Stimulated activated CD8-positive, alpha-beta memory T cell treated with anti-CD3 and anti-CD28 coated beads, Interleukin-7, amount 100 ng/mL, for 4 hours (primary cell): ENCODE measurements at places on chromosomes 5 and 9.

DNA sequence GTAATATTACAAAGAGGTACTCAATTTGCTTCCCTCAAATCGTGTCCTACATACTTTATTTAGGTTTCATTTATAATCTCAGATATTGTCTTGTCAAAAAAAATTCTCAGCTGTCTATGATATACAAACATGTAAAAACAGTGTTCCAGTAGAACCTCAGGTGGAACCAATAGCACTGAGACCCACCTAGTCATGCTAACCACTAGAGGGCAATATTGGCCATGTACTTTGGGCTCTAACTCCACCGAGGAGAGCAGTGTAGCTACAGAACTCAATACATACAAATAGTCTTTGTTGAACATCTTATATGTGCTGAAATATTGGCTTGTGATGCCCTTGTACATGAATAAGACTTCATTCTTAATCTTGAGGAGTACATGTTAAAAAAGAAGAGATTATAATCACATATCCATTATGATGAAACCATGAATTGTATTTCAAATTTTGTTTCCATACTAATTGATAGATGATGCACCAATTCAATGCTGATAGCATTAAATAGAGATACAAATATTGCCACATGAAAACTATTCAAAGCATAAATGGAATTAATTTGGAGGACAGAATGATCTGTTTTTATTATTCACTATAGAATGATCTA is 71.2 kb upstream of the CNTLN start:
- no peak for DNase-seq

DNA sequence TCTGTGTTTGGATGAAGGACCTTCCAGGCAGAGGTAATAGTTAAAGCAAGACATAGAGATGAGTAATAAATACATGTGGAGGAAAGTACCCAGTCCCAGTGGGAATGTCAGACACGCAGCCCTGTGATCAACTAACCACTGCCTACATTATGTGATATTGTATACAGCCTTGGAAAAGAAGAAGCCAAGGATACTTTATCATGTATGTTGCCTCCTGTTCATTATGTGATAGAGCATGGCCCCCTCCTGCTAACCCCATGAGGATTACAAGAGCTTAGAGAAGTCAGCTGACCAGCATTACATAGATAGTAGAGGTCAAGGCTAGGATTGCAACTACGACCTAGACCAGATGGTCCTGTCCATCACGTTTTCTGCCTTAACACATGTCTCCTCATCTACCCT is 497.0 kb upstream of the TNC start:
- DNase-seq = no peak

DNA sequence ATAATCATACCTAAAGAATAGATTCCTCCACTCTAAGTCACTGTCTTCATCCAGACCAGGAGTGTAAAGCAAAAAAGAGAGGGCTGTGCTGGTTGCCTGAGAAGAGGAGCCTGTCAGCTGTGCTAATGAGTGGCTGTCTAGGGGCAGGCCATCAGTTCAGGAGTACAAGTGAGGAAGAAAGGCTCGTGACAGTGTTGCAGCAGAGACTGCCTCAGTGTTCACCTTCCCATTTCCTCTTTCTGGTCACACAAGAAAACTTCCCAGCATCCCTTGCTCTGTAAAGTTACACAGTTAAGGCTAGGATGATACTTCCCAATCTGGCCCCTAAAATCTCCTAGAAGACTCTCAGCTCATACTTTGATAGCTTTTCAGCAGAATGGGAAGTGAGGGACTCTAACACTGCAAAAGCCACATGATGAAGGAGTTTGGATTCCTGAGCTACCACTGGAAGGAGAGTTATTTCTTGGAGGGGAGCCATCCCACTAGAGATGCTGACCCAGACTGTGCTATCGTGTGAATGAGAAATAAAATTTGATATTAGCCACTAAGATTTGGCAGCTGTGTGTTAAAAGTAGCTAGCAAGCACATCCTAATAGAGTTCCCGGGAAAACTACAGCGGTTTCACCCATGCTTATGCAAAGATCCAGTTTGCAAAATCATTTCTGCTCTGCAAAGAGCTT is 67.1 kb downstream of the ADAMTS12 start:
- no peak for DNase-seq

- no peak for DNase-seq
Observed at GRCh38 chr5:61603211-61603908, 271.3 kb downstream of the ZSWIM6 start.

DNA sequence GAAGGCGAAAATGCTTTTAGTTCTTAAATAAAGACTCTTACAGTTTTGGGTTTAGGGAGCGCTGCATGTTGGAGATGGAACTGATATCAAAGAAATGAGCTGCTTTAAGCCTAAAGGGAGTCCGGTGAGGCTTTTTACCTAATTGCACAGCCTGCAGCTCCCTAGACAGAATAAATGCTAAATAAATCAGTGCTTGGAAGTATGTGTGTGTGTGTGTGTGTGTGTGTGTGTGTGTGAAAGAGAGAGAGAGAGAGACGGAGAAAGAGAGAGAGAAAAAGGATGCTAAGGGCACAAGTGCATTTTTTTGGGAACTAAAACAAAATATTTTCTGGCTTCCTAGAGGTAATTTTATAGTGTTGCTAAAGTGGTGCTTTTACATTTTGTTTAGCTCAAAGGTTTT is 88.4 kb downstream of the MTRR start:
- DNase-seq = no peak

- no peak for DNase-seq
Observed at GRCh38 chr5:52838326-52839015, 50.8 kb downstream of the ITGA1 start.

DNA sequence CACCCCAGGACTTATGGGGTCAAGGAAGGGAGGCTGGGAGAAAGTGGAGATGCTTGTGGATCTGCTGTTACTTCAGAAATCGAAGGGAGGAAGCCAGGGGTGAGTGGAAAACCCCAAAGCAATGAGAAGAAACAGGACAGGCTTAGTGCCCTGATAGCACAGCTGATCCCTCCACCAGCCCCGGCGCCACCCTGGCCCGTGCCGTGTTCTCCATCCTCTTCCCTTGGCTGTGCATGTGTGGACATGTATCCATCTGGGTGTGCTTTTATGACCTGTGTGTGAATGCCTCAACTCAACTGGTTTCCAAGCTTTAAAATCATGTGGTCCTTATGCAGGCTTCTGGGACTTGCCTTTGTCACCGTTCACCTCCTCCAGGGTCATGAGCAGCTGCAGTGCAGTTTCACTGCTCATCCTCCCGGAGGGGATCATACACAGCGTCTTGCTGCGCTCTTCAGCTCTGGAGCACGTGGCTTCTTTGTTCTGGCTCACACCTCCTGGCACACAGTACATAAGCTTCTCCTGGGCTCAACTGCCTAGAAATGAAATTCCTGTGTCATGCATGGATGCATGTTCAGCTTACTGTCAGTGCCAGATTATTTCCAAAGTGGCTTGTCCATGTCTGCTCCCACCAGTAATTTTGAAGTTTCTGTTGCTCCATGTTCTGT is 58.2 kb downstream of the IPPK start:
- no peak for DNase-seq

DNA sequence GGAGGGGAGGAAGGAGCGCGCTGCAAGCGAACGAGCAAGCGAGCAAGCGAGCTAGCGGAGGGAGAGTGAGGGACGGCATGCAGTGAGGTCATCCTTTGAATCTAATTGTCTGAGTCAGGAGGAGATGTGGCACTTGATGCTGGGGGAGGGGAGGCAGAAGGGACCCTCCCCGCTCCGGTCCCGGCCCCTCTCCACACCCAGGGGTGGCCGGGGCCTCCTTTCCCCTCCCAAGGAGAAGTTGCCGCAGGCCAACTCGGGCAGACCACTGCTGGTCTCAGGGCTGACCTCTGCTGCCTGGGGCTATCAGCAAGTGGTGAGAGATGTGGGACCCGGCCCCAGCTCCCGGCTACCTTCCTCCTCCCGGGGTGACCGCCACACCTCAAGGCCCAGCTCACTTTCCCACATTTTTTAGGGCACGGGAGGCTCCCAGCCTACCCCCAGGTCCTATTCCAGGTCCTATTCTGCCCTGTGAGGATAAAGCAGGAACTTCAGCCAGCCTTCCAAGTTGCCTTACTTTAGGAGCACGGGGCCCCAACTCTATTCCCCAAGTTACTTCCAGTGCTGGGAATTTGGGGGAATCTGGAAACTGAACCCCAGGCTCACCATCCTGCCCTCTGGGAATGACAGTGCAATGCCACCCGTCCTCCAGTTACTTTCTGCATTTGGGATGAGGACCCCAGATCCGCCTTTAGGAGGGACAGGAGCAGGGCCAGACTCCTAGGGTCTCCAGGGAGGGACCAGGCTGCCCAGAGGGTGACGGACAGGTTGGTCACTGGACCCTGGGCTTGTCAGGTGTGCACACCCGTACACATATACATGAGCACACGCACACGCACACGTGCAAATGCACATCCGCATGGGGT is 11.1 kb downstream of the CNTFR start:
- no peak for DNase-seq

- DNase-seq = no peak
Observed at GRCh38 chr9:124695280-124695890, 75.7 kb downstream of the NR6A1 start.

GRCh38 chr9:125650271-125650737 is 56.7 kb downstream of the MAPKAP1 start:
- DNase-seq = no peak

DNA sequence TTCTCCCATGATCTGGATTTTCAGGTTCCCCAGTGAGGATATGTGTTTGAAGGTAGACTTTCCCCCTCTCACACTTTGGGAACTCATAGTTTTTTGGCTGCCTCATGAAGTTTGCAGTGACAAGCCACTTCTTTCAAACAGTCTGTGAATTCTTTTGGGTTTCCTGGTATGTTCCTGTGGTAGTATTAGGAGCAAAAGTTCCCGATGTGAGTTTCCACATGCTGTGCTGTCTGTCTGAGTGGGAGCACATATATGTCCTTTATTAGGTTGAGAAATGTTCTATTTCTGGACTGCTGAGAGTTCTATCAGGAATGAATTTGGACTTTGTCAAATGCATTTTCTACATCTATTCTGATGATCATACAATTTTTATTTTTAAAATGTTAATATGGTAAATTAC is 273.2 kb upstream of the TARS1 start:
- no peak for DNase-seq

GRCh38 chr5:80917631-80918030 is 42.5 kb upstream of the RASGRF2 start:
- DNase-seq = no peak

- DNase-seq = no peak
Observed at GRCh38 chr9:93128715-93129224, 5.3 kb downstream of the NINJ1 start.

GRCh38 chr5:88887342-88887741 is 4.4 kb upstream of the MEF2C start:
- no peak for DNase-seq

DNA sequence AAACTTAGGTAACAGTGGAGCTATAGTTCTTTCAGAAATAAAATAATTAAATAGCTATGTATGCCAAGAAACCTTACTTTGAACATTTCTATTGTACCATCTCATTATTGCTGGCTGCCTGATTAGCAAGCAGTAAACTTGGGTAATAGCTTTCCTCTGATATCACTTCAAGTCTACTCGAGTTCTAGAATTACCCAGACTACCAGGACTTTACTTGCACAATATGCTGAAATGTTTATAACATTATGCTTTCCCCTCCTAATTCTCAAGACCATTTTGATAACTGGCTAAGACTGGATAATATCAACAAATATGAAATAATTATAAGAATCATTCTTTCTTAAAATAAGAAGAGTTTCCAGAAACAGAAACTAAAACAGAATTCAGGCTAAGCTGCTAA is 512.6 kb downstream of the RAB3C start:
- no peak for DNase-seq

DNA sequence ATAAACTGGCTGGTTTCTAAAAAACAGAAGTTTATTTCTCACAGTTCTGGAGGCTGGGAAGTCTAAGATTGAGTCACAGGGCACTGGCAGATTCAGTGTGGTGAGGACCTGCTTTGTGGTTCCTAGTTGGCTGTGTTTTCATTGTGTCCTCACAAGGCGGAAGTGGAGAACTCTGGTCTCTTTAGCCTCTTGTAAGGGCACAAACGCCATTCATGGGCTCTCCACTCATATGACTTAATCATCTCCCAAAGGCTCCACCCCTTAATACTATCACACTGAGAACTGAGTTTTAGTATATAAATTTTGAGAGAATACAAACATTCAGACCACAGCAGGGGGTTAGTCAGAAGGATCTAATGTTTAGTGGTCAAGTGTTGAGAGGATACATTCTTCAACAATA is 208.2 kb downstream of the SEC61B start:
- no peak for DNase-seq

GRCh38 chr5:78837836-78838235 is 147.3 kb downstream of the ARSB start:
- no peak for DNase-seq

DNA sequence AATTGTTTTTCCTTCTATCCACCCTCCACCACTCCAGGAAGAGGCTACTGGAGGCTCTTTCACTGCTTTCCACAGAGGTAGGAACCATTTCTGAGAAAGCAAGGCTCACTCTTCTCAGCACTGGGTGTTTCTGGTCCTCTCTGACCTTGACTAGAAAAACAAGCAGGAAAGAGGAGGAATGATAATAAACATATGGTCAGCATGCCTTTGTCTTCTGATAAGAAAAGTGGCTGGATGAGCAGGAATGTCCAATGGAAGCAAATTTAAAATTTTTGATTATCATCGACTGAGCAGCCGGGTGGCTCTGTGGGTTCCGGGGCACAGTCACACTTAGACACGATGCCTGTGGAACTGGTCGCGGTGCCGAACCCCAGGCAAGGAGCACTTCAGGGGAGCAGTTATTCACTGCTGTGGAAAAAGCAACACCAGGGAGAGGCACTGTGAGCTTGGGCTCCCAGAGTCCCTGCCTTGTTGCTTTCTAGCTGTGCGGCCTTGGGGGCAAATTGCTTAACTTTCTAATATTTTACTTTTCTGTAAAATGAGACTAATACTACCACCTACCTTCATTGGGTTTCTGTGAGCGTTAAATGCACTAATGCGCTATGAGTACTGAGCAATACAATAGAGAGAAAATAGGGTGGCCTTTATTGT is 157.0 kb upstream of the LHFPL2 start:
- DNase-seq = no peak
